ENCODE measurements at places on chromosomes 1 and 21.

GRCh38 chr1:109971559-109971958 is 13.0 kb upstream of the AHCYL1 start:
- DNase-seq: no peak

DNA sequence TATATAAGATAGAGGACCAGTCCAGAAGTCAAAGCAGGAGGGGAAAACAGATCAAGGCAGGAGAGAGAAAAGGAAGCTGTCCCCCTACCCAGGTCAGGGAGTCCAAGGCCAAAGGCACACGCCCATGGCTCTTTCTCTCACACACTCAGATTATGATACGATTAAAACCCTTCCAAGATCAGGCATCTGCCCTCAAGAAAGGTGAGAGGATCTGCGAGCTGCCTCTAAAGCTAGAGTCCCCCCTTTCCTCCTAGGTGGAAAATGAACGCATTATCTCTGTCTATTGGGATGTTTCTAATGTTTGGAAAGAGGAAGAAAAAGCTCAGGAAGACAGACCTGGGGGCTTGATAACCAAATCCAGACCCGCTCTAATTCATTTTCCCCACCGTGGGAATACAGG is 7.6 kb downstream of the PAFAH2 start:
- DNase-seq: no peak

DNA sequence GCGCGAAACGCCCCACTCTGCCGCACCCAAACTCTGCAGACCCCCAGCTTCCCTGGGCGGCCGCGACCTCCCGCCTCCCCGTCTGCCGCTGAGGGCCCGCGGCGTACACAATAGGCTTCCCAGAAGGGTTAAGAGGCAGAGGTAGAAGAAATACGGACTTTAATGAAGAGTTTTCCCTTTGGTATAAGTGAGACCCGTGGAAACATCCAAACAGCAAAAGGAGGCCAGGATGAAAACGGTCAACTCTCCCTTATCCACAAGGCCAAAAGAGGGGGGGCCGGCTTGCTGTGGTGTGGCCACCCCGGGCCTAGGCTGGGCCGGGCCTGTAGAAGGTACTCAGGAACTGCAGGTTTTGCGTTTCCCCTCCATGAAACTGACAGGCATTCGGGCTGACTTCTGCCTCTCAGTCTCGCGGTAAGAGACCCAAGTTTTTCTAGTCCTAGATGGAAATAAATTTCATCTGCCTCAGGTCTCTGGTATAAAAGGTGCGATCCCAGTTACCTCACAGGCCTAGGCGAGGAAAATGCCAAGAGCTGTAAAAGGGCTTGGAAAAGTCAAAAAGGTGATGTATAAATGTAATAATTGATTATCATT is 671 bp upstream of the PYGO2 start:
- no peak for DNase-seq

DNA sequence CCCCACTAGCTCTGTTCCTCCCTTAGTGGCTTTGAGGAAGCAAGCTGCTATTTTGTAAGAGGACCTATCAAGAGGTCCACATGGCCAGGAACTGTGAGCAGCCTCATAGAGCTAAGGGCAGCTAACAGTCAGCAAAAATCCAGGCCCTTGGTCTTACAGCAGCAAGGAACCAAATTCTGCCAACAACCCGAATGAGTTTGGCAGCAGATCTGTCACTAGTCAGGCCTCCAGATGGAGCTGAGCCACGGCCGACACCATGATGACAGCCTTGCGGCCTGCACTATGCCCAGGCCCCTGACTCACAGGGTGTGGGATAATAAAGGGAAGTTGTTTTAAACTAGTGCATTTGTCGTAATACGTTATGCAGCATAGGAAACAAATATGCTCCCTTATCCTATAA is 28.0 kb upstream of the H3-3A start:
- DNase-seq: no peak

DNA sequence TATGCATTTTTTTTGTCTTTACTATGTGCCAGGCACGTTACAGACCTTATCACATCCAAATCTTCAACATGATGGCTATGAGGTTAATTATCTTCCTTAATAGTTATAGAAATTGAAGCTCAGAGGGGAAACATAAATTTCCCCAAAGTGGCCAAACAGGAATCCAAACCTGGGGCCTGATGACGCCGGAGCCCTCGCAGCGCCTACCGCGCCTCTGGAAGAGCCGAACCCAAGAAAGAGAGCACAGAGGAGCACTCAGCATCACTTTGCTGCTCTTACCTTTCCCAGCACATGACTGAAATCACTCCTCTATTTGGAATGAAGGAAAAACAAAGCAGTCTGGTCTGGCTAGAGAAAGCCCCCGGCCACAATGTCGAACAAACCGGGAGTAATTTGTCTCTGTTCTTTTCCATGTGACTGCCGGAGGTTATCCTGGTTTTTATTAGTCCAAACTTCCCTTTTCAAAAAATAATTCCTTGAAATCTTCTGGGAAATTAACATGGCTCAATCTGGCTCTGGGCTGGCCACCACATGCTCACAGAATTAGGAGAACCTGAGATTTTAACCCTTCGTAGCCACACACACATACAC is 195.5 kb downstream of the ADSS2 start:
- DNase-seq: no peak

DNA sequence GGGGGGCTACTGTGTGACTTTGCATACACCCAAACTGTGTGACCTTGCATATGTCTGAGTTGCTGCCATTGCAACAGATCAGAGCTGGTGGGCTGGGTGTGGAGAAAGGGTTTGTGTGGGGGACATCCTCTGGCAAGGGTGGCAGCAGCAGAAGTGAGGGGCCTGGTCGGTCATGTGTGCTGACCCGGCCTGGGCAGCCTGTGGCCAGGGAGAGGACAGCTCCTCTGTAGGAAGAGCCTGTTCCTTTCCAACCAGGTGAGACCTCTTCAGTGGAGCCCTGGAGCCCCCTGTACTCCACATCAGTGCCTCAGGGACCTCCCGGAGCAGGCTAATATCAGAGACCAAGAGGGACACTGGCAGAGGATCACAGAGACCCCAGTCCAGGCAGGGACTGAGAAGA is 8.3 kb downstream of the PCSK9 start:
- no peak for DNase-seq

DNA sequence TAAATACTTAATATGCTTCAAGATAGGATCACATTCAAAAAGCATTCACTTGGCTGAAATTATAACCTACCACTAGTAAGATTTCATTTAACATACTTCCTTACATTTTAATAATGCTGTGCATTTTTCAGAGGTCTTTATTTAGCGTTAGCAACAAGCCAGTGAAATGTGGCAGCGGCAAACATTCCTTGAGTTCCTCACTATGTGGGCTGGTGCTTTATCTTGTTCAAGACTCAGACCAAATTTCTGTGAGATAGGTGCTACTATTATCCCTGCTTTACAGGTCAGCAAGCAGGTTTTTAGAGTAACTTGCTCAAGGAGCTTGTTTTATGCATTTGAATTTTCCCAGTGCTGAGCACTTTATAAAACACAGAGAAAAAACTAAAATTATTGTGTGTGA is 132.7 kb downstream of the PLPPR4 start:
- DNase-seq: no peak

DNA sequence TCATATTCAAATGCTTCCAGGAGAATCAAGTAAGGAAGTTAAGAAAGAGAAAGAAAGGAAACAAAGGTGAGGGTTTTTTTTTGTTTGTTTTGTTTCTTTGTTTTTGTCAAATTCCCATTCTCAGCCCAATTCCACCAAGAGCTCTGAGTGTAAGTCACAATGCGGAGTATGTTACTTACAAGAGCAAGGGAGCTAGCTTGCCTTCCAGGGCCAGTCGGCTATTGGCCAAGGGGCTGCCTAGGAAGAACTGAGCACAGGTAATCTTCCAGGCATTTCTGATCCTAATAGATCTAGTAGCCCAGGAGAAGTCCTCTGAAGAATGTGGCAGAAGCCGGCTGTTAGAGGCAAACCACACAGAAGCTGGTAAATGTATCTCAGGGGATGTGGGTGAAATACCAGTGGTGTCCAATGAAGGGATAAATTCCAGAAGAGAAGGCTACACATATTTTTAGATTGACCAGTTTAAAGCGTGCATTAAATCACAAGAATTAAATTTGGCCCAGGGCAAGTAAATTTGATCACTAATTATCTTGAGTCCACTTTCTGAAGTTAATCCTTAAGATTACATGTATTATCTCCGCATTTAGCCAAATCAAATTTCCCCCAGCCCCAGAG is 239.6 kb upstream of the ADAMTS5 start:
- no peak for DNase-seq

- no peak for DNase-seq
Measured at GRCh38 chr1:63955370-63956145, 181.7 kb downstream of the ROR1 start.

DNA sequence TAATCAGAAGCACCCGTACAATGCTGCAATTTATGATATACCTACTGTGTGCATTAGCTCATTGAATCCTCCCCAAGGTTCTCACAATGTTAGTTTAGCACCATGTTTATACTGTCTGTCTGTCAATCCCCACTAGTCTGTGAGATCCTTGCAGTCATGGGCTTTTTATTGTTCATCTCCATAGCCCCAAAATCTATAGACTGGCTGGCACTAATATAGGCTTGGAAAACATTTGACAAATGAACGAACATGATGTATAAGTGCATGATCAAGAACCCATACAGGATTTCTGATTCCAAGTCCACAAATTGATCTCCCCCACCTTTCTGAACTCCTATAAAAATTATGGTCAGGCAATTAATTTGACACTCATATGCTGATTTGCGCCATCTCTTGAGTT is 290.0 kb downstream of the OMA1 start:
- no peak for DNase-seq

DNA sequence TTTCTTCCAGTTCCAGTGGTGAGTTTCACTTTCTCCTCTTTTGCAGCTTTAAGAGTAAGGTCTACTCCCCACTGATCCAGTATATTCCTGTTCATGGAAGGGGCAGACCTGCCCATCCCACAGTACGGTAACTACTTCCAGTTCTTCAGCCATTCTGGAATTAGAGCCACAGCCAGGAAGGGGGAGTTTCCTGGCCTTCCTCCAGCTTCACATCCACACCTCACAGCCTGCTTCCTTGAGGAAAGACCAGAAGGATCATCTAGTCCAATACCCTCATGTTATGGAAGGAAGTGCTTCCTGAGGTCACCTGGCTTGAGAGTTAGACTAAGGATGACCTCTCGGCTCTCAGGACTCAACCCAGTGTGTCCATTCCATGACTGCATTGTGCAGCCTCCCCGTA is 597.8 kb downstream of the KIF26B start:
- no peak for DNase-seq

GRCh38 chr1:215637041-215637573 is 70.0 kb downstream of the KCTD3 start:
- no peak for DNase-seq

DNA sequence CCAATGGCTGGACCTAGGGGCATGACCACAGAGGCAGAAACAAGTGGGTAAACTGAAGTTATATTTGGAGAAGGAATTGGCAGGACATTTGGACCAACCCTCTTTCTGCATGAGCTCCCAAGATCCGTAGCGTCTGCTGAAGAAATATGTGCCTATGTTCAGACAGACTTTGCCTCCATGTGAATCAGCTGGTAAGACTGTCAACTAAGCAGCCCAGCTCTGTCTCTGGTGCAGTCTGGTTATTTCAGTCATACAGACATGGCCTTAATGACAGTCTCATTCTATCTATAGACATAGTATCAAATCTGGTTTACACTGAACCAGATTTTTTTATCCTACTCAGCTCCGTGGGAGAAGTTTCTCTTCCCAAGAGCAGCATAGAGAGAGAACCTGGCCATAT is 63.1 kb upstream of the PBX1 start:
- no peak for DNase-seq

DNA sequence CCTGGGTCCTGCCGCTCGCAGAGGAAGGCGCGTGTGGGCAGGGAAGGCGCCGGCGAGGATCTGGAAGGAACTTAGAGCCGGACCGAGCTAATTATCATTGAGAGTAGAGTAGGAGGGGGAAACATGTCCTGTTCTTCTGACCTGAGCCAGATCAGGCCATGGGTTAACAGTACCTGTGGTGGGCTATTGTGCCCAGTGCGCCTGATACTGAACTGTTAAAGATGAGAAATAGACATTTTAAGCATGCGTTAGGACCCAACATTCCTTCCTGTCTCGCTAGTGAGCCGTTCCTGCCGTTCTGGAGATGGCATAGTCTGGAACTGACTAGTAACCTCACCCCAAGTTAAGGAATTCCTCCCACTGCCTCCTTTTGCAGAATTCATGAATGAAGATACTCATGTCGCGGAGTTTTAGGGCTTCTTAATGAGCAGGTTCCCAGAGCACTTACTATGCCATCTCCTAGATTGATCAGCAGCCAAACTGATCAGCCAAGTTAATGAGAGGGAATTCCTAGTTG is 870 bp downstream of the STRIP1 start:
- no peak for DNase-seq

GRCh38 chr1:102184477-102184876 is 187.8 kb upstream of the OLFM3 start:
- DNase-seq: no peak

DNA sequence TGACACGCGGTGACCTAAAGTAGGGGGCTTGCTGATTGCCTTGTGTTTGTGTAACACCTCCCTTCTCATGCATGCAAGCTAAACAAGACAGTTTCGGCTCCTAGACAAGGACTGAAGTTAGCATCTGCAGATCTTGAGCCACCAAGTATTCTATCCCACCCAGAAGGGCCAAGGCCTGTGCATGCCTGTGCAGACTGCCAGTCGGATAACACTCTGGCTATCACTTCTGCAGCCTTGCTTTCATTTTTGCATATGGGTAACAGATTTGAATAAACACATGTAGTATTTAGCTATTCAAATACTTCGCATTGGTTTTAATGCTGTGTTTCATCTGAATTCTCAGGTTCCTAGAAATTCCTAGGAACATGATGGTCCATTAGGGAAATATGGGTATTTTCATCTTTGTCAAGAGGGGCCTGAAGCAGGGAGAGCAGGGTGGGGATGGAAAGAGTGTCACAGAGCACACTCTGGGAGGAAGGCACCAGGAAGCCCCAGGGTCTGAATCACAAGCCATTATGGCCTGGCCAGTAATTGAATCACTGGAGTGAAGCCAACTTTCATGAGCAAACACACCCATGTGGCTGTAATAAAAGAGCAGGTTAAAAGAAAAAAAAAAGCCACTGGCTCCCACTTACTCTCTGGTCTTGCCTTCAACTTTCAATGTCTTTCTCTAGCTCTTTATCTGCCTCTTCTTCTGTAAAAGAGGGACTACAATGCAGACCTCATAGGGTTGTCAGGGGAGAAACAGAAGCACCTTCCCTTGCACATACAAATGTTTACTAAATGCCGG is 28.3 kb downstream of the GADD45A start:
- no peak for DNase-seq

GRCh38 chr1:45035631-45036301 is 23.7 kb downstream of the UROD start:
- no peak for DNase-seq

Data from stimulated activated CD8-positive, alpha-beta memory T cell treated with anti-CD3 and anti-CD28 coated beads, Interleukin-2, amount 100 ng/mL, for 1 hour (primary cell).